Left kidney (tissue), 8 donors: ENCODE measurements at places on chromosomes 1 and 21.

DNA sequence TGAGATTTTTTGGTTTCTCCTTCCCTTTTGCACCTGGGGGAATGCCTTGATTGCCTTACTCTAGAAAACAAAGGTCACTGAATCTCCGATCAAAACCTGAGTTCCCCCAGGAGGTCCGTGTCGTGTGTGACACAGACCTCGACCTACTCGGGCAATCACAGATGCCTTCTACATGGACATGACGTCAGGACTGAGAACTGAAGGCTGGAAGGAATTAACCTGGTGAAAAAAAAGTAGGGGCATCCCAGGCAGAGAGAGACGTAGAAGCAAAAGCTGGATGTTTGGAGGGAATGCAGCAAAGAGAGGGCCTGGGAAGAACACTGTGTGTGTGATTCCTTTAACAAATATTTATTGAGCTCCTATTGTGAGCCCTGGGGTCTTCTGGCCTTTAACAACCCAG lies 178.0 kb downstream of the PRDM2 start:
- DNase-seq: no peak

DNA sequence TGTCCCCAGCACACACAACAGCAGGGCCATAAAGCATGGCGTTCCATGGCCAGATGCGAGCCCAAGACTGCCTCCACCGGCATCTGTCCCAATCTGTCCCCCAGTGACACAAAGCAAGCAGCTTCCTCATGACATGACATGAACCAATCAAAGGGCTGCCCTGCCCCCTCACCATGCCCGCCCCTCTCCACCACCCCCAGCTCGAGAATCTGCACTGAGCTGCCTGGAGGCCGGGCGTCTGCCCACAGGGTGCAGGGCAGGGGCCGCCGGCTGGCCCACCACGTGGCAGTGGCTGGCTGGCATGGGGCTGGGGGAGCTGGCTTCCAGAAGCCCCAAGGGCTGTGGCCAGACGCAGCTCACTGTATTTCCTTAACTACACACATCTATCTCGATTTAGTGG lies 27.8 kb downstream of the WNT9A start:
- no peak for DNase-seq

- no peak for DNase-seq
Observed at GRCh38 chr1:56872597-56872996, 18.0 kb downstream of the C8A start.

DNA sequence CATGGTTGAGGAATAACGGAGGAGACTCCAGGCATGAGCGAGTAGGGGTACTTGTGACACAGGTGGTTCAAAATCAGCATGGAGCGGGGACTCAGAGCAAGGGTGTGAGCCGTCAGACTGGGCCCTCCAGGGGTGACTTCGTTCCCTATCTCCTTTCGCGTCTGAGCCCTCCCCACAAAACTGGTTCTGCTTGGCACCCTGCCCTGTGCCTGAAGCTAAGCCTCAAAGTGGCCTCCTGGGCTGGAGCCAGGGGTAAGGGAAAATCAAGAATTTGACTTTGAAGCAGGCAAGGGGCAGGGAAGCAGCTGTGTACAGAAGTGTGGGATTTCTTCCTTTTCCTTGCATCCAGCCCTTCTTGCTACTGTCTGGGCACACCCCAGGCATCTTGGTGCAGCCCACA lies 331.5 kb upstream of the AJAP1 start:
- DNase-seq: no peak

DNA sequence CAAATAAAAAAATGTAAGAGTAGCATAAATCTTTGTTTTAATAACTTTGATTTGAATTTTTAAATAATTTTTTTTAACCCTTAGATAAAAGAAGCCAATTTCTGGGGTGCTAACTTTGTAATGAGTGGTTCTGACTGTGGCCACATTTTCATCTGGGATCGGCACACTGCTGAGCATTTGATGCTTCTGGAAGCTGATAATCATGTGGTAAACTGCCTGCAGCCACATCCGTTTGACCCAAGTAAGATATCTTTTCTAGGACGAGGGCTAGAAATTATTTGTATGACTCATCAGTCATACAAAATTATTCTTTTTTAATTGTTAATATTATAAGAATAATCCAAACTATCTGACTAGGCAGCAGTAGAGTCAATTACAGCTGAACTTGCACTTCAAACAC lies 71.2 kb downstream of the GPR161 start:
- no peak for DNase-seq

GRCh38 chr1:68745451-68745850 lies 248.6 kb upstream of the DEPDC1 start:
- DNase-seq: no peak

DNA sequence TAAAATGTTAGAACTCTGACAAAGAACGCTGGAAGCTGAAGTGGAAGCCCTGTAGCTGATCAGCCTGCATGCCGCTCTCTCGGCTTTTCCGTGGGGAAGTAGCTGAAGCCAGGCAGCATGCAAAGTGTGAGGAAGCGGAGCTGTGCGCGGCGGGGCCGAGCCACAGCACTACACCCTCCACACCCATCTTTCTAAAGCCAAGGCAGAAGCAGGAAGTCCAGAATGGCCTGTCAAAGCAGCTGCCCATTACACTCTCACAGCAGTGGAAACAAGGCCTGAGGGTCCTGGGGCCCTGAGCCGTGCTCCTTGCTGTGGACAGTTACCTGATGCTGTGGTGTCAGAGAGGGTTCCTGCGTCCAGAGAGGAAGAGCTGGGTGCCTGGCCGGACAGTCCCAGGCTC lies 69.6 kb downstream of the UBR4 start:
- no peak for DNase-seq

DNA sequence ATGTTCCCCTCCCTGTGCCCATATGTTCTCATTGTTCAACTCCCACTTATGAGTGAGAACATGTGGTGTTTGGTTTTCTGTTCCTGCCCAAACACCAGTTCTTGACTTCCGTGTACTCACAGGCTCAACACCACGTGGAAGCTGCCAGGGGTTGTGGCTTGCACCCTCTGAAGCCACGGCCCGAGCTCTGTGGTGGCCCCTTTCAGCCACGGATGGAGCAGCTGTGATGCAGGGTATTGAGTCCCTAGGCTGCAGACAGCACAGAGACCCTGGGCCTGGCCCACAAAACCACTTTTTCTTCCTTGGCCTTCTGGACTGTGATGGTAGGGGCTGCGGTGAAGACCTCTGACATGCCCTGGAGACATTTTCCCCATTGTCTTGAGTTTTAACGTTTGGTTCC lies 111.6 kb downstream of the SYT14 start:
- DNase-seq: no peak

DNA sequence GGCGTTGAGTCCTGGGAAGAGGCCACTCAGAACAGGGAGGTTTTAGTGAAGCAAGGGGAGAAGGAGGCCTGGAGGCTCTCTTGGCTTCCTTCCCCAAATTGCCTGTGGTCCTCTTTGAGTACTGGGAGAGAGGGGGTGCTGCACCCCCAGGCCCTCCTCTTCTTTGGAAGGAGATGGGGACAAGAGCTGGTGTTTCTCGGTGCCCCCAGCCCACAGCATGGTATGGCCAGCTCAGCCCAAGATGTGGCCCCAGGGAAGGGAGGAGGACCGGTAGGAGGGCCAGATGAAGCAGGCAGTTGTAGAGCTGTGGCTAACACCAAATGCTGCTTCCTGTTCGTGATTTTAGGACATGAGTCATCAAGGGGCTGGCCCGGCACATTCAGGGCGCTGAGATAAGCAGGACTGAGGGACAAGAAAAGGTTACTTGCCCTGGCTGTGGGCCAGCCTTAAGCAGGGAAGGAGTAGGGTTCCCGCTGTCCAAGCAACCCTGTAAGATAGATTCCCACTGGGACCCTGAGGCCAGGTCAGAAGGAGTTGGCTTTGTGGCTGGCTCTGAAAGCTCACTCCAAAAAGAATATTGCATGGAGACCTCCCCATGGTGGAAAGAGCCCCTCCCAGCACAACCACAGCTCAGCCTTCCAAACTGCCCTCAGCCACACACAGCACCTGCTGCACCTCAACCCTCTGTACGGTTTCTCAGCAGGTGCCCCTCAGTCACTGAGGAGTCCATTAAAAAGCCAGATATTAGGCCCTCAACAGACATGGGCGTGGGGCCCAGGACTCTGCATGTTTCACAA lies 4.9 kb upstream of the TNFRSF1B start:
- peak; percentile 41 for DNase-seq

GRCh38 chr1:1892079-1892762 lies 1.3 kb upstream of the GNB1 start:
- DNase-seq: no peak

- no peak for DNase-seq
Observed at GRCh38 chr1:34781071-34781843, at the start of gene GJB3. GJB3 (plus strand) TSS chr1:34781214; CDS start chr1:34784763, 3,549 bp downstream.

DNA sequence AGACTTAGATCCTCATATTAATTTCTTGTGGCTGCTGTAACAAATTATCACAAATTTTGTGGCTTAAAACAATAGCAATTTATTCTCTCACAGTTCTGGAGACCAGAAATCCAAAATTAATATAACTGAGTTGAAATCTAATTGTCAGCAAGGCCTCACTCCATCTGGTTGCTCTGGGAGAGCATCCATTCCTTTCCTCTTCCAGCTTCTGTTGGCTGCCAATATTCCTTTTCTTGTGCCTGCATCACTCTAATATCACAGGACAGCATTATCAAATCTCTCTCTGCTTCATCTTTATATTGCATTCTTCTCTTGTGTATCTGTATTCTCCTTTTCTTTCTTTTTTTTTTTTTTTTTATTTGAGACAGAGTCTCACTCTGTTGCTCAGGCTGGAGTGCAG lies 9.3 kb downstream of the SLC35A3 start:
- no peak for DNase-seq

DNA sequence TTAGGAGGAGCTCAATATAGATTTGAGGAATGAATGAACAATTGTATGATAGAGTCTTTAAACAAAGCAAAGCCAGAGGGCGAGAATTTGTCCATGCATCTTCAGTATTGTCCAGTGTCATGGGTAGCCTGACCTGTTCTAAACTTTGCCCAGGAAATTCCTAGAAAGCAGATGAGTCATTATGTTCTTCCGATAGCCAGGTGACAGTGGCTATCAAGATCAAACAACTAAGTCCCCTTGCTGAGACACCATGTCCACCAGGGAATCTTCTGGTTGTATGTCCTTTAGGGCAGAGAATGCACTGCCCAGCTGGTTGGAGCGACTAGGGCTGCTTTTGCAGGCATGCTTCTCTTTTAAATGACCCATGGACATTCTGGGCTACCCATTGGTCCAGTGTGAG lies 1.8 kb upstream of the SLC26A9 start:
- DNase-seq: no peak

DNA sequence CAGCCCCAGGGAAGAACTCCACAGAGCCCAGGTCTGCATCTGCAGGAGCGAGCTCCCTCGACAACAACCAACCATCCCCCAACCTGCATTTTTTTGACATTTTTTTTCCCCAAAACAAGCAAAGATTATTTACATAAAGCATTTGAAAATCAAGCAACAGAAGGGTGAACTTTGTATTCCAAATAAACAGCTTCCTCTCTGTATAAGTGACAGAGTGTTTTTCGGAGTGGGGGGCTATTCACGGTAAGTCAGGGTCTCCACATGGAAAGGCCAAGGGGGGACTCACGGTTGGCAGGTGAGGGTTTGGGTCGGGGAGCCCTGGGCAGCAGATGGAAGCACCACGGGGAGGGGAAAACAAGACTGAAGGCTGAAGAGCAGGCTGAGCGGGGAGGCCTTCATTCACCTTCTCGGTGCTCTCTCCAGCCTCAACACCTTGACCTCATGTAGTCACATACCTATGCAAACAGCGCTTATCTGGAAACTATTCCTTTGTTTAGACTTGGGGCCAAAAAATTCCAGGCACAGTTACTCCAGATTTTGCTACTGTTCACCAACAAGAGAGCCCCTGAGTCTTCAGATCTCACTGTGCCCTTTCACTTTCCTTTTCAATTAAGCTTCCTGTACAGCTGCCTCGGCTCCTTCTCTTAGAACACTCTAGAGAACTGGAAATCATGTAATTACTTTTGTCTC lies 27.6 kb downstream of the C2CD2 start:
- DNase-seq: peak; percentile 55

DNA sequence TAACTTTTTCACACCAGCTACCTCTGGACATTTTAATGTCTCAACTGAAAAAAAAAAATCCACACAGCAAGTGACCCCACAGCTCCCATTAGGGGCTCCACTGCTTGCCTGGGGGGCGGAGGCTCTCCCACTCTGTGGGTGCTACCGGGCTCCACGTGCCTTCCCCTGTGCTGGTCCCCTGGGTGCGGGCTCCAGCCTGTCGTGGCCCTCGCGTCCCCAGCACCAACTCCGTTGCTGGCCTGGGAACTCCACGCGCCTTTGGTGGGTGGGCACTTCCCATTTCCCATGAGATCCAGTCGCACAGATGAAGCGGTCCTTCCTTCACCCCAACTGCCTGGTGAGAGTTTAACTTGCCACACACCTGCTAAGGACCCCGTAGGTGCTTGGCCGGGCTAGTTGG lies 27.1 kb upstream of the GPR153 start:
- DNase-seq: no peak

- peak; percentile 52 for DNase-seq
Observed at GRCh38 chr1:27726173-27727044, 648 bp downstream of the FAM76A start.

- DNase-seq: no peak
Observed at GRCh38 chr21:36415375-36415774, 30.2 kb downstream of the CHAF1B start.

DNA sequence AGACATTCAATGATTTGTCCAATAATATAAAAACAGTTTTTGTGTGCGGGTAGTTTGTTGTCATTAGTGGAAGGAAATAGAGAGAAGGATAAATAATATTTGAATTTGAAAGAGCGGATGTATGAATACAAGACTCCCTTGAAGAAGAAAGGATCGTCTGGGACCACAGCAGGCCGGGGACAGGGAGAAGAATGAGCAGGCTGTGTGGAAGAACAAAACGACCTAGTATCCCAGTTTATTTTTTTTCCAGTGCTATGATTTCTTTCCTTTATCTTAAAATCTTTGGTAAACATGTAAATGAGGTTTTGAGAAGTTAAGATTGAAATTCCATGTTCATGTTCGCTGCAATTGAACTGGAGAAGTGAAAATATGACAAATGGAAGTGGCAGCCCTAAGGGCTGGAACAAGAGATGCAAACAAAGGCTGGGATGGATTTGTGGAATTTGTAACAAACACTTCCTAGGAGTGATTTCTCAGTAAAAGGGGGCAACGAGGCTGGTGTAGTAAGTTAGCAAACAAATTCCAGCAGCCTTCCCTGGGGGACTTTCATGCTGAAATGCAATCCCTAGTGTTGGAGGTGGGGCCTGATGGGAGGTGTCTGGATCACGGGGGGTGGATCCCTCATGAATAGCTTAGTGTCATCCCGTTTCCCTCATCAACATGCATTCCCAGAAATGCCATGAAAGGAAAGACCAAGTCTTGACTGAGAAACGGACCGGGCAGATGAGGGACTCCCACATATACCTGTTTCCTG lies 10.2 kb upstream of the IFI16 start:
- DNase-seq: peak; percentile 91
